NCI-H1048 (cell line): ENCODE measurements at places on chromosomes 11 and 22.

- DNase-seq: no peak
Observed at GRCh38 chr11:46390331-46391171, 1.0 kb downstream of the CHRM4 start.

- no peak for DNase-seq
Observed at GRCh38 chr22:46462726-46463371, 74.6 kb downstream of the CELSR1 start.

- DNase-seq: no peak
Observed at GRCh38 chr22:37776639-37777005, 31.1 kb upstream of the GCAT start.

DNA sequence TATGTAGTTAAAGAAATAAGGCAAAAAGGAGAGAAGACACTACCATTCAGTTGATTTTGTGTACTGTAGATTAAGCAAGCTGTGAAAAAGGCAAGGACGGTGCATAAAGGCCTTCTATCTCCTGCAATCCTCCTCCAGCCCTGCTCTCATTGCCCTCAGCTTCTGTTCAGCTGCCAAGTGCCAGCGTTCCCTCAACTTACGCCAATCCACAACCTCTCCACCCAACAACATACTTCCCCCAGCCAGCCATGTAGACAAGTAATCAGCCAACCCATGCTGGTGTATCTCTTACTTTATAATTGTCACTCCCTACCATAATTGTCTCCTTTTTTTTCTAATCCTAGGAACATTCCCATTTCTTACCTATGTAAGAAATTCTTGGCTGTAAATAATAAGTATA, 30.1 kb upstream of the ANO5 start:
- DNase-seq: no peak

DNA sequence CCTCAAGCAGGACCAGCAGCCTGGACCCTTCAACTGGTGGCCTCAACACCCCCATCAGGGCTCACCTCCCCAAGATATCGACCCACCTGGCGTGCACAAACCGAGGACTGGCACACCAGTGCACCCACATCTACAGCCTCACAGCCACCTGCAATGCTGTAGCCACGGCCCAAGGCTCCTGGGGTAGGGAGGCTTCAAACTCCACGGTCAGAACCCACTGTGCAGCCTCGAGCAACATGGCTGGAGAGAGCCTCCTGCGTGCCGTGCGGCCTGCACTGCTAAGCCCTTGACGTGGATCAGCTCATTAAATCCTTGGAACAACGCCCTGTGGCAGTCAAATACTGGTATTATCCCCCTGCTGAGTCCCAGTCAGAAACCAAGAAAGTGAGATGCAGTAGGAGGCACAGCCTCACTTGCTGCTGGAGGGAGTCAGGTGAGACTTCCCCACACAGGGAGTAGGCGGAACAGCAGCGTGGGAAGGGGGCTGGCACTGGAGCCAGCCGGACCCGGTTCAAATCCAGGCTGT, 4.6 kb downstream of the CARD10 start:
- no peak for DNase-seq

- no peak for DNase-seq
Observed at GRCh38 chr22:50303515-50303847, 4.0 kb downstream of the PLXNB2 start.

DNA sequence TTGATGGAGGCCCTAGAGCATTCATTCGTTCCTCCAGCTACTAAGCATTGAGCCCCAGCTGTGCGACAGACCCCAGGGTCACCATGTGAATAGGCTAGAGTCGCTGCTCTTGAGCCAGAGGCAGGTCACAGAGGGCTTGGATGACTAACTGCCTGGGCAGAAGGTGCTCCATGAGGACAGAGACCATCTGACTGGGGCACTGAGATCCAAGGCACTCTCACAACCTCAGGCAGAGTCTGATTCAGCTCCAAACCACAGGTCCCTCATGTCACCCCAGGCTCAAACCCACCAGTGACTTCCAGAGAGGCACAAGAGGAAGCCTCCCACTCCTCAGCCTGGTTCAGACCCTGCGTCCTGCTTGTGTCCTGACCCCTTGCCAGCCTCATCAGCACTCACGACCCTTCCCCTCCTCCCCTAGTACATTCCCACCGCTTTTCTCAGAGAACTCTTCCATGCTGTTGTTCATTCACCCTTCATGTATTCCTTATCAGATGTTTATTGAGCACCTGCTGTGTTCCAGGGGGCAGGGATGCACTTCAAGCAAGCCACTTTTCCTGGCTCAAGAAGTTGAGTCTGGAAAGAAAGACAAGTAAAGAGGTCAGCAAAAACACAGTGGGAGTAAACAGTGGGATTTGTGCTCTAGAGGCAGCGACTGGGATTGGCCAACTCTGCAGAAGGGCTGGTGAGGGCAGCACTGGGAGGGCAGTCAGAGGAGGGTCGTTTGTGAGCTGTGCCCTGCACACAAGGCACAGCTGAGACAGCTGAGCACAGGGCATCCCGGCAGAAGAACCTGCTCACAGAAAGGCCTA, 9.3 kb downstream of the OAF start:
- no peak for DNase-seq

GRCh38 chr11:12395333-12395732, 18.0 kb downstream of the PARVA start:
- DNase-seq: no peak

GRCh38 chr11:28259177-28259843, 151.1 kb downstream of the METTL15 start:
- DNase-seq: no peak

GRCh38 chr22:42462016-42462415, 29.8 kb upstream of the NFAM1 start:
- no peak for DNase-seq

- DNase-seq: no peak
Observed at GRCh38 chr22:47627556-47628253, 865.3 kb downstream of the TBC1D22A start.

GRCh38 chr11:69166218-69167115, 10.7 kb downstream of the SMIM38 start:
- DNase-seq: no peak

DNA sequence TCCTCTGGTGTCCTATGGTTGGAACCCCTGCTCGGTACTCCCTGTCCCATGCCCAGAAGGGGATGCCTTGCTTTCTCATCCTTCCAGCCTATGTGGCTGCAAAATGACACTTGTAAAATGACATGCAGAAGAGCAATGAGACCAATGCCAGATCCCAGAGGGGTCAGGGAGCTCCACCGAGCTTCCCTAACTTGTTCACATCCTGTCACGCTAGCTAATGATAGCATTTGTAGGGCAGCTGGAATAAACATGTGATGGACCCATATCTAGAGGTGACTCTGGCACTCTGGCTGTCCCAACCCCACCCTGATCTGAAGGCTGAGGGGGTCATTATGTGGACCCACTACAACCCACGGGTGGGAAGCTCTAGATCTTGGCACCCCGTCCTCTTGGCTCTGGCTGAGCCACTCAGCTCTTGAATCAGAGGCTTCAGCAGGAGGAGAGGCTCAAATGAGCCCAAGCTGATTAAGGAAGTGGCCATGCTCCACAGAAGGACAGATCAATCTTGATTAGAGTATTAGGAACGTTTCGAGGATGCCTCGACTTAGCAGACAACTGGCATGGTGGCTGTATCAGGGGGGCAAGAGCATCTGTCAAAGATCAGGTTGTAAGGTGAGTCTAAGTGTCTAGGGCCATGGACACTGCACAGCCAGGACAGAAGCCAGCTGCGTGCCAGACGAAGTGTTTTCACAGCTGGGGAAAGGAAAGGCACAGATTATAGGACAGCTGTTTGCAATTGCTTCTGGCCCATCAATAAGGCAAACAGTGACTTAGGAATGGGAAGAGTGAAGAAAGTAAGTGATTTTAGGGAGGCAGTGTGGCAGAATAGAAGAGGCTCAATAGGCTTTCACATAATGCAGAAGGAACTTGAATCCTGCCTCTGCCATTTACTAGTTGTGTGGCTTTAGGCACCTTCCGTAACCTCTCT, 182.8 kb downstream of the KIRREL3 start:
- no peak for DNase-seq
